ENCODE measurements at places on chromosomes 4 and X.

GRCh38 chr4:168708108-168708507, 211.3 kb downstream of the PALLD start:
- no peak for DNase-seq

DNA sequence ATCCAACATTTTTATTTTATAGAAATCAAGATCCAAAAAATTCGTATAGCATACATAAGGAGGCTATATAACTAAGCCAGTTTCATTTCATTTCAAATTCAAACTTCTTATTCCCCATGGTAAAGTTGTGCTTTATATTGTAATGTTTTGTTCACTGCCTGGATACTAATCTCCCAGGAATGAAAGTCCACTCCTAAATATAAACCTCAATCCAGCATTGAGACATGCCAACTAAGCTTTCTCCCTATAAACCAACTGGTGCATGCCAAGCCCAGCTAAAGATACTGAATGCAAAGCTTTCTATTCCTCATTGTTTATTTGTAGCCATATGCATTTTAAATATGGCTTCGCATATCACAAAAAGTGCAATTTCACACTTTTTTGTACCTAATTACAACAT, 63.8 kb upstream of the INPP4B start:
- DNase-seq, result no peak

GRCh38 chr4:81257021-81257420, 42.0 kb upstream of the PRKG2 start:
- no peak for DNase-seq

- no peak for DNase-seq
These were observed 4.2 kb upstream of the SLC9A6 start for GRCh38 chrX:135981010-135981409.

- no peak for DNase-seq
These were observed 70.1 kb upstream of the LSM6 start for GRCh38 chr4:146105464-146105863.

DNA sequence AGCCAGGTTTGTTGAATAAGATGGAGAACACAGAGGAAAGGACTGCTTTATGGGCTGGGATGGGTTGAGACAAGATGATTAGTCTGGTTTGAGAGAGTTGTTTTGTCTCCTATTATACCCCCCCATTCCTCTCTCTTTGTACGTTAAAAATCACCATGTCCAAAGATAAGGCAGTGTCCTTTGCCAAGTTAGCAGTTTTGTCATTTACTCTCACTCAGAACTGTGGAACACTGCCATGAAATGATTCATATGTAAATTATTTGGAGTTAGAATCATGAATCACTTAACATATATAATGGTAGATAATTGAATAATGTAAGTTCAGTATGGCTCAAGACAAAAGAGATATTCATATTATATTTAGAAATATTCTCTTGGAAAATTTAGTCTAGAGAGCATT, 151.3 kb downstream of the DCLK2 start:
- no peak for DNase-seq

GRCh38 chr4:98673288-98673644, 14.9 kb upstream of the TSPAN5 start:
- no peak for DNase-seq
